HTR-8/SVneo (cell line): ENCODE measurements at places on chromosomes 12 and 14.

- DNase-seq, result peak; percentile 53
Measured at GRCh38 chr14:23539248-23540140, 12.1 kb downstream of the ZFHX2 start.

GRCh38 chr14:51511265-51511664, 140.4 kb upstream of the FRMD6 start:
- no peak for DNase-seq

- DNase-seq, result no peak
Measured at GRCh38 chr14:50113381-50114035, 2.9 kb downstream of the VCPKMT start.

GRCh38 chr14:63243646-63244045, 39.4 kb downstream of the RHOJ start:
- no peak for DNase-seq

DNA sequence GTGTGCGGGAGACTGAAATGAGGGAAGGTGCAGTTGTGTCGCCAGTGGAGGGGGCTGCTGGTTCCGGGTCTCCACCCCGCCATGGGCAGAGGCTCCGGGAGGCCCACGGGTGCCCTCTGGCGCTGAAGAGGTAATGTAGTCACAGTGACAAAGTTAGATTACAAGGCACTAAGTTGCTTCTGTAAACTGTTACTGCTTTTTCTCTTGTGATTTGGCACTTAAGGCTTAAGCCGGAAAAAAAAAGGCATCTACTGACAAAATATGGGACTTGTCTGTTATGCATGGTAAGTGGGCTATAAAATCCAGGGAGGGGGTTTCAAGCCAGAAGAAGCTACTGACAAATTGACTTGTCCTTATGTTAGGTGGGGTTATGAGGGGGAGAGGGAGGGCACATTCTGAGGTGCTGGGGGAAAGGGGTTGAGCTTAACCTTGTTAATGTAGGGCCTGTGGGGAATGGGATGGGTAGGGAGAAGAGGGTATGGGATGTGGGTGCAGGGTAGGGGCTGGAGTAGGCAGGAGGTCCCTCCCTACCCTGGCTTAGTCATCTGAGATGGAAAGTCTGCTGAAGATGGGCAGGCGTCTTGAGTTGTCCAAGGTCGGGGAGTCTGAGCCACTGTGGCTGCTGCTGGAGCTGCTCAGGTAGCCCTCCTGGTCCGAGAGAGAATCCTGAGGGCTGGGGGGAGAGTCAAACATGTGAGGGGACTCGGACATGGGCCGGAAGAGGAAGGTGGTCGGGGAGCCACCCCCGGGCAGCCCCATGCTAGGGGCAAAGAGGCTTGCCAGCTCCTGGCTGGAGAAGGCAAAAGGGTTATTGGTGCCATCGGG, 3.7 kb downstream of the ZFP36L1 start:
- DNase-seq, result peak; percentile 94

DNA sequence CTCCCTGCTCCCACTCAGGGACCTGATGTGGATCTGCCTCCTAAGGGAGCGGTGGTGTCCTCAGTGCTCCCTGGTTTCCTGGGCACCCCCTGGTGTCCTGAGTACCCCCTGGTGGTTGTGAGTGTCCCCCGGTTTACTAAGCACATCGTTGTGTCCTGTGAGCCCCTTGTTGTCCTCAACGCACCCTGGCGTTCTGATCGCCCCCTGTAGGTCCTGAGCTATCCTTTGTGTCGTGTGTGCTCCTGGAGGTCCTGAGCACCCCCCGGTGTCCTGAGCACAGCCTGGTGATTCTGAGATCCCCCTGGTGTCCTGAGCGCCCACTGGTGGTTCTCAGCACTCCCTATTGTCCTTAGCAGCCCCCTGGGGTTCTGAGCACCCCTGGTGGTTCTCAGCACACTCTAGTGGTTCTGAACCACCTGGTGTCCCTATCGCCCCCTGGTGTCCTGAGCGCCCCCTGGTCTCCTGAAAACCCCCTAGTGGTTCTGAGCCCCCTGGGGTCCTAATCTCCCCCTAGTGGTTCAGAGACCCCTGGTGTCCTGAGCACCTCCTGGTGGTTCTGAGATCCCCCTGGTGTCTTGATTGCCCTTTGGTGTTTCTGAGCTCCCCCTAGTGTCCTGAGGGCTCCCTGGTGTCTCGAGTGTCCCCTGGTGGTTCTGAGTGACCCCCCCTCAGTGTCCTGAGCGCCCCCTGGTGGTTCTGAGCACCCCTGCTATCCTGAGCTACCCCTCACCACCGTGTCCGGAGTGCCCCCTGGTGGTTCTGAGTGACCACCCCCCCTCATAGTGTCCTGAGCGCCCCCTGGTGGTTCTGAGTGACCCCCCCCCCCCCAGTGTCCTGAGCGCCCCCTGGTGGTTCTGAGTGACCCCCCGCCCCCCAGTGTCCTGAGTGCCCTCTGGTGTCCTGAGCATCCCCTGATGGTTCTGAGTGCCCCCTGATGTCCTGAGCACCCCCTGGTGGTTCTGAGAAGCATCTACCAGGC, 615.1 kb downstream of the TMEM121 start:
- no peak for DNase-seq

DNA sequence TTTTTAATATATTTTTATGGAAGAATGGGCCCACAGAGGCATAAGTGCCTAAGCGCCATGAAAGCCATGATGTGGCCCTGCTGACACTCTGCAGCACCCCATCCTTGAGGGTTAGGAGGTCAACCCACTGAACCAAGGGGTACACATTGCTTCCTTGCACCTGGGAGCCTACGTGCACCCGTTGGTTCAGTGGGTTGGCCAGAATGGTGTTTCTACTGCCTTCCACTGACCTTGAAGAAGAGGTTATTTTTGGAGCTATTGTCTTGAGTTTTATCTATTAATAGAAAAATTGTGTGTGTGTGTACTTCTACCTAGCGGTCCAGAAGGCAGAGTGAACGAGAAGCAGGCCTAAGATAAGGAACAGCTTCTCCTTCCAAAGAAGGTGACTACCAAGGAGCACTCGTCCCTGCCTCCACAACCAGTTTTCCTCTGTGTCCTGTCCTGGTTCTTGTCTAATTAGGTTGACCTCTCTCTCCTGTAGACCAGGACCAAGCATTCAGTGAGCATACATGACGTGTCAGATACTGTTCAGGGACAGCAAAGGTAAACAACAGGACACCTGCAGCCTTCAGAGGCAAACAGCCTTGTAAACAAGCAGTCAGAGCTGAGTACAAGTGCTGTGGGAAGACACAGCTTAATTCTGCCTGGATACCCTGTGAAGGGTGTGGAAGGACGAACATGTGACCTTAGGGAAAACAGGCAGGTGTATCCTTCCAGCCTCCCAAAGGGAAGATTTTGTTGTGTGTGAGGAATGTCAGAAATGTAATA, 30.4 kb upstream of the PLEK2 start:
- no peak for DNase-seq

- DNase-seq, result peak; percentile 52
Measured at GRCh38 chr14:77151245-77151644, 9.7 kb upstream of the ZDHHC22 start.

- peak; percentile 84 for DNase-seq
Measured at GRCh38 chr12:95733141-95733825, 57.3 kb downstream of the NTN4 start.

GRCh38 chr12:120865098-120865497, 39.1 kb downstream of the SPPL3 start:
- no peak for DNase-seq

- DNase-seq, result no peak
Measured at GRCh38 chr12:94146166-94146936, 2.0 kb upstream of the PLXNC1 start.

- DNase-seq, result no peak
Measured at GRCh38 chr12:27472604-27473003, 26.1 kb downstream of the SMCO2 start.

DNA sequence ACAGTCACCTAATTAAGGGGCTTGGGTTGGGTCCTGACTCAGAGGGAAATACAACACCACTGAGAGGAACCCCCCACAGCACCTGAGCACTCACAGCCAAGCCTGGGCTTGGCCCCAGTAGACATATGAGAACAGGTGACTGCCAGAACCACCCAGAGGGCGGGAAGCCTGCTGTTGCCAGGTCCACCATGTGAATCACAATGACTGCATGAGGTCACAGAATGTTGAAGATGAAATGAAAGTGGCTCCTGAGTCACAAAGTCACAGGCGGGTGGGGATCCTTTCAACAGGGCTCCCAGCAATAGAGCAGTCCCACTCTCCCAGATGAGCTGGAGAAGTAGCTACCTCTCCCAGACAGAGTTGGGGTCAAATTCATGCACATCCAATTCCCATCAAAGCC, at the start of gene LRRC74A:
Gene LRRC74A (plus strand): TSS at position 287 of the 400 bp plus-strand sequence. CDS start 290 bp downstream, outside the sequence.
- DNase-seq, result no peak

DNA sequence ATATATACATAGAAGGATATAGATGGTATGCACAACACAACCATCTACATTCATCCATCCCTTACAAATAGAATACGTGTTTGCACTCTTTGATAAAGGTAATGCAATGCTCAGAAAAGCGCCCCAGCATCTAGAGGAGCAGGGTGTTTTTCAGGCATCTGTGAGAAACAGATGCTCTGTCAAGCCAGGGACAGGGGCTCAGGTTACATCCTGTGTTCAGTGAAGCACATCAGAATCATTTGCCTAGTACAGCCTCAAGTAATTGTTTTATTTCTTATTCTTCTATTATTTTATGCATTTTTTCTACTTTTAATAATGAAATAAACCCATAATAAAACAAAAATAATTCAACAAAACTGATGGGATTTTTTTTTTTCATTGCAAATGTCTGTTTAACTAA, 50.5 kb upstream of the HIF1A start:
- DNase-seq, result peak; percentile 61

DNA sequence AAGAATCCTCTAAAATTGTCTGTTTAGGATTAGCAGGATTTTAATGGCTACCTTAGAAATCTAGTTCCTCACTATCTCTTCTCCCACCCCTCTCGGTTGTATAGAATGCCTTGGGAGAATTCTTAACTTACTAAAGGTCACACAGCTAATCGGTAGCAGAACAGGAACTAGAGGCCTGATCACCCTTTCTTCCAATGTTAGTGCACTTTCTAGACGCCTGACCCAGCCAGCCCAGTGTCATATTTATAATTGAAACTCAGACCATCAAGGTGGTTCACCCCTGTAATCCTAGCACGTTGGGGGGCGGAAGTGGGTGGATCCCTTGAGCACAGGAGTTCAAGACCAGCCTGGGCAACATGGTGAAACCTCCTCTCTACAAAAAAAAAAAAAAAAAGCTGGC, 1.7 kb downstream of the TIGAR start:
- DNase-seq, result no peak

GRCh38 chr12:49644620-49644994, 21.2 kb downstream of the PRPF40B start:
- peak; percentile 86 for DNase-seq

DNA sequence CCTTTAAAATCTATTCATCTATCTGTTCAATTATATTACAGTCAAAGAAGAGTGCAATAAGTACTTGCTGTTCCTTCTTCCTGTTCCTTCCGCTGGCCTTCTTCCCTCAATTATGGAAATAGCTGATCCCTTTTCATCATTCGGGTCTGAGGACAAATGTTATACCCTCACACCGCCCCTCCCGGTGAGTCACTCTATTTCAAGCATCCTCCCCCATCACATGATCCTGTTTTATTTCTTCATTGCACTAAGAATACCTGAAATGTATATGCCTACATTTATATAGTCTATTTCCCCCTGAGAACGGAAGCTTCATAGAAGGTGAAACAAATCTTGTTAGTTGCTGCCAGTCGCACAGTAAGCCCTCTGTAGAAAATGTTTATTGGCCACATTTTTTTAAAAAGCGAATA, 2.5 kb downstream of the SLC38A1 start:
- DNase-seq, result no peak

- DNase-seq, result no peak
Measured at GRCh38 chr12:93191956-93192355, 185.8 kb upstream of the NUDT4 start.

GRCh38 chr12:131466306-131466705, 244.6 kb upstream of the SFSWAP start:
- no peak for DNase-seq

GRCh38 chr12:4269279-4269991, 4.1 kb upstream of the CCND2 start:
- DNase-seq, result no peak
